ENCODE measurements at places on chromosomes 7 and 10.
A peak's percentile ranks its signal among the peaks of the same experiment; 100 is the strongest.

- DNase-seq, result no peak
Observed at GRCh38 chr7:71912476-71912875, 499.7 kb downstream of the CALN1 start.

DNA sequence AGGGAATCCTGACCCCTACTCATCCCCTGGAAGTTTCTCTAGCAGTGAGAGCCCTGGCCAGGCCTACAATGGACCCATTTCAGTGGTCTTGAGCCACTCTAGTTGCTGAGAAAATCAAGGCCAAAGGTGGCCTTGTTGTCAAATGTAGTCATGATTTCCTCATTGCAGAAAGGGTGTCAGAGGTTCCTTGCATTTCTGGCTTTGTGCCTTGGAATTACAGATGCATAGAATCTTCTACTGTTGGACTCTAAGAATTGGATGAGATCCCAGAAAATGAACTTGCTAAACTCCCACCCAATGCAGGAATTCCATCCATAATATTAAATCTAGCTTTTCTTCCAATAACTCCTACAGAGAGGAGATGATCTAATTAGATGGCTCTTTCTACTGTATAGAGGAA is 12.2 kb downstream of the CPA2 start:
- no peak for DNase-seq

GRCh38 chr10:124049484-124049883 is 43.9 kb downstream of the CHST15 start:
- no peak for DNase-seq

GRCh38 chr10:86931872-86932271 is 25.5 kb downstream of the MMRN2 start:
- DNase-seq, result no peak

DNA sequence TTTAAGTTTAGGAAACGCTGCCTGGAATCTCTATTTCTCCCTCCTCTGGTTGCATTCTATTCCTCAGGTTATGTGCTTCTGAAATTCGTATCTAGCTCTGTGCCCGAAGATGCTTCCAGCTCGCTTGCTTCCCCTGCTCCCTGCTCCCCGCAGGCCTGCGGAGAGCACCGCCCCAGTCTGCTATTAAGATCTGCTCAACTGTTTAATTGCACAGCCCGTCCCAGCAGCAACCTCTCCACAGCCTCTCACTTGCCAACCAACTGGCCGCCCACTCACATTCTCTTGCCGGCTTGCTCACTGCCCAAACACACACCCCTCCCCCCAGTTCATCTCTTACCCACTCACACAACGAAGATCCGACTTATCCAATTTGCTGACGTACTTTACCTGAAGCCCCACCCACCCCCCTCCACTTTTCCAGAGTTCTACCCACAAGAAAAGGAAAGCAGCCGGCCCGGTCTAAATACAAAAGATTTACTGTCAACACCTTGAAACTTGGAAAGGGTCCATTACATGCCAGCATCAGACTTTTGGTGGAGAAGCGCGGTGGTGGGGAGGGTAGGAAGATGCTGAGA is 167.3 kb upstream of the KLF14 start:
- DNase-seq, result no peak

GRCh38 chr10:90859321-90859751 is 1.5 kb upstream of the HTR7 start:
- no peak for DNase-seq

DNA sequence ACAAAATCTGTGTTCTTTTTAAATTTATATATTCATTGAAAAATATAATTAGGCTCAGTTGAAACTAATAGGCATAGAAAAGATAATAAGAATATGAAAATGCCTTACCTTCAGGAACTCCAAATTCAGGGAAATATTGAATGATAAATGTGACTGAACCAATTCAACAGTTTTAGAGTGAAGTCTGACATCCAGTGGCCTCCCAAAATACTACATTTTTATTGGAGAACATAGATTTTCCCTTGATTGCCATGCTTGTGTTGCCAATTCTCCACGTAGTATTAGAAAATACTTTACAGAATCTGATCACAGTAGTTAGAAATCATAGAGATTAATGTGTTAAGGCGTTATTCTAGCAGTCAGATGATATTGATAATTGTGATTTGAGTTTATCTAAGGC is 1246.7 kb downstream of the GATA3 start:
- no peak for DNase-seq

DNA sequence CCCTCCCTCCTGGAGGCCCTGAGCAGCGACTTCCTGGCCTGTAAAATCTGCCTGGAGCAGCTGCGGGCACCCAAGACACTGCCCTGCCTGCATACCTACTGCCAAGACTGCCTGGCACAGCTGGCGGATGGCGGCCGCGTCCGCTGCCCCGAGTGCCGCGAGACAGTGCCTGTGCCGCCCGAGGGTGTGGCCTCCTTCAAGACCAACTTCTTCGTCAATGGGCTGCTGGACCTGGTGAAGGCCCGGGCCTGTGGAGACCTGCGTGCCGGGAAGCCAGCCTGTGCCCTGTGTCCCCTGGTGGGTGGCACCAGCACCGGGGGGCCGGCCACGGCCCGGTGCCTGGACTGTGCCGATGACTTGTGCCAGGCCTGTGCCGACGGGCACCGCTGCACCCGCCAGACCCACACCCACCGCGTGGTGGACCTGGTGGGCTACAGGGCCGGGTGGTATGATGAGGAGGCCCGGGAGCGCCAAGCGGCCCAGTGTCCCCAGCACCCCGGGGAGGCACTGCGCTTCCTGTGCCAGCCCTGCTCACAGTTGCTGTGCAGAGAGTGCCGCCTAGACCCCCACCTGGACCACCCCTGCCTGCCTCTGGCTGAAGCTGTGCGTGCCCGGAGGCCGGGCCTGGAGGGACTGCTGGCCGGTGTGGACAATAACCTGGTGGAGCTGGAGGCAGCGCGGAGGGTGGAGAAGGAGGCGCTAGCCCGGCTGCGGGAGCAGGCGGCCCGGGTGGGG is 2.2 kb downstream of the TRIM56 start:
- no peak for DNase-seq

GRCh38 chr10:73781879-73782748 is at the start of gene CHCHD1:
TSS of gene CHCHD1 (plus strand) at chr10:73782048. CDS start at chr10:73782076, 28 bp downstream.
- DNase-seq, result peak; percentile 83

- DNase-seq, result no peak
Observed at GRCh38 chr7:73683788-73684693, 644 bp downstream of the BUD23 start.

DNA sequence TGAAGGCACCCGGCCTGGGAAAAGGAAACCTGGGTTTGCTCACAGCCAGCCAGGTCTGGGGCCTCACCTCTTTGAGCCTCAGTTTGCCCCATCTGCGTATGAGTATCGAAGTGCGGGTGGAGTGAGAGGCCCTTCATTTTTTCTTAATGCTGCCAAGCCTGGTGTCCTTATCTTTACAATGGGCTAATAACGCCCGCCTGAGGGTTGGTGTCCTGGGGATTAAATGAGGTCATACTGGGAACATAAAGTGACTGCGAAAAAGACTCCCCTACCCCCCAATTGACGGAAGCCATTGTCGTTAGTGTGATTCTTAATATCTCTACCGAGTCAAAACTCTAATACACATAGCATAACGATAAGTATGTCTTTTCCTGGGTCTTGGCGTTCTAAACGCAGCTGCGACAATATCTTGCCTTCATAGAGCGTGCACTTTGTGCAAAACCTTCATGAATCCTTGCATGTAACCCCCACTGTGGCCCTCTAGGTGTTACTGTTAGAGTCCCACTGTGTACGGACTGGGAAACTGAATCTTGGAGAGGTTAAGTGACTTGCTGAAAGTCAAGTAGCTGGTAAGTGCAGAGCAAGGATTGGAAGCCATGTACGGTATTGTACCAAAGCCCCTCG is 11.4 kb upstream of the GRB10 start:
- DNase-seq, result no peak

DNA sequence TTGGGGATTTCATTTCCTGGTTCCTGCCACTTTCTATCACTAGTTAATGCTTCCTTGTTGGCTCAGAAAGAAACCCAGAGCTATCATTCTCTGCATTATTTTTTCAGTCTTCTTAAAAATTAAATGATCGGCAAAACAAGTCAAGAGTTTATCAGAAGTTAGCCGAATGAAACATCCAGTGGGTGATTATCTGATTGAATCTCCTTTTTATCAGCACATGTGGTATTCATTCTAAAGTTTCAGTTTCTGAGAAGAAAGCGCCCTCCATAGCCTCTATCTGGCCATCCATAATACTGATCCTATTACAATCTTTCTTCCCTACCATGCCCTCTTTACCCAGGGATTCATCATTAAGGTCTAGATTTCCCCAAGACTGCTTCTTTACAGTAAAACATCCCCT is 71.8 kb downstream of the OSBPL3 start:
- DNase-seq, result no peak

GRCh38 chr10:36147529-36147928 is 505.4 kb upstream of the FZD8 start:
- no peak for DNase-seq

- no peak for DNase-seq
Observed at GRCh38 chr7:158997471-158997870, 141.1 kb downstream of the DYNC2I1 start.

- no peak for DNase-seq
Observed at GRCh38 chr7:126529833-126530232, 722.9 kb downstream of the GRM8 start.

DNA sequence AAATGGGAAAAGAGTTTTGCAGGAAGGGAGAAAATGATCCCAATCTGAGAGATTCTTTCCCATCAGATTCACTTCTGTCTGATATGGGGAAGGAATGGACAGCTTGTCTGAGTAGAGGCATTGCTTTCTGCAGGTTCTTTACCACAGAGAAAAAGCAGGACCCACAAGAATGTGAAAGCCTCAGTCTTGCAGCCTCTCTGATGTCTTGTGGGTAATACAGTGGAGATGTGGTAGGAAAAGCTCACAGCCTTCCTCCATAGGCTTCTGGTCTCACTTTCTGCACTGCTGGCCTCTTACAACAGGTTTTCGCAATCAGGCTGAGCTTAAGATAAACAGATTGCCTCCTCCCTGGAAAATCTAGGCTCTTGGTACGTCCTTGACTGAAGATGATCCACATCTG is 551 bp downstream of the IFIT1 start:
- DNase-seq, result no peak

DNA sequence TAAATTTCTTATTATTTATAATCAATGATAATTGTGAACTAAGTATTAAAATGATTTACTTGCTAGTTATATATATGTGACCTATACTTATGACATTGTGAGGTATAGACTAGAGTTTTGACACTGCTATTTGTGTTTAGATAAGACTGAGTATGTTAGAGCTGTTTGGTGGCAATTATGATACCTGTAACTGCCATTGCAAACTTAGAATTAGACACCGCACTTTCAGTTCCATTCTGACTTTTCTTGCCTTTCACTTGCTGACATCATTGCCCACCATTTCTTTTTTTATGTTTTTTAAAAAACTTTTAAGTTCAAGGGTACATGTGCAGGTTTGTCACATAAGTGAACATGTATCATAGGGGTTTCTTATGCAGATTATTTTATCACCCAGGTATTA is 214.5 kb downstream of the MBL2 start:
- DNase-seq, result no peak

DNA sequence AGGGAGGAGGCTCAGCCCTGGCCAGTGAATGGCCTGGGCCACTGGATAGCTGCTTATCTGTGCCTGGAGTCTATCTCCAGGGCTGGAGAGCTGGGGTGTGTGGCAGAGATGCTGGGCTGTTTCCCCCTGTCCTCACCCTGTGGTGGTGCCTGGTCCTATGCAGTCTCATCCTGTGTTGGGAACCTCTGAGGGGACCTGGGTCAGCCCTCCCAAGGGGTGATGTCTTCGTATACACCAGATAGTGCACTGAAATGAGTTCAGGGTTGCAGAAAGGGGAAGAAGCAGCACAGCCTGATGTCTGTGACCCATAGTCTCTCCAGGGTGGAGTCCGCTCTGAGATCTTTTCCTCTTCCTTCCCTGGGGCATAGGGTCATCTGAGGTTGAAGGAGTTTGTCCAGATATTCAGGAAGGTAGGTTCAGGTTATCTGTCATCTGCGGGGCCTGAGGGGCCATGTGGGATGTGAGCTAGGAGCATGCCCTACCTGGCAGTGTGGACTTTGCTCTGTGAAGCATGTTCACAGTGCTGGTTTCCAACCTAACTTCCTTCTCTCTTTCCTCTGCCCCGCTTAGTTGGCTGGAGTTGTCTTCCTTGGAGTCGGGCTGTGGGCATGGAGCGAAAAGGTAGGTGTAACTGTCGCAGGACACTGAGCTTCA is 33.4 kb upstream of the SH2D4B start:
- DNase-seq, result no peak

- no peak for DNase-seq
Observed at GRCh38 chr10:109945473-109946177, 22.3 kb upstream of the XPNPEP1 start.

DNA sequence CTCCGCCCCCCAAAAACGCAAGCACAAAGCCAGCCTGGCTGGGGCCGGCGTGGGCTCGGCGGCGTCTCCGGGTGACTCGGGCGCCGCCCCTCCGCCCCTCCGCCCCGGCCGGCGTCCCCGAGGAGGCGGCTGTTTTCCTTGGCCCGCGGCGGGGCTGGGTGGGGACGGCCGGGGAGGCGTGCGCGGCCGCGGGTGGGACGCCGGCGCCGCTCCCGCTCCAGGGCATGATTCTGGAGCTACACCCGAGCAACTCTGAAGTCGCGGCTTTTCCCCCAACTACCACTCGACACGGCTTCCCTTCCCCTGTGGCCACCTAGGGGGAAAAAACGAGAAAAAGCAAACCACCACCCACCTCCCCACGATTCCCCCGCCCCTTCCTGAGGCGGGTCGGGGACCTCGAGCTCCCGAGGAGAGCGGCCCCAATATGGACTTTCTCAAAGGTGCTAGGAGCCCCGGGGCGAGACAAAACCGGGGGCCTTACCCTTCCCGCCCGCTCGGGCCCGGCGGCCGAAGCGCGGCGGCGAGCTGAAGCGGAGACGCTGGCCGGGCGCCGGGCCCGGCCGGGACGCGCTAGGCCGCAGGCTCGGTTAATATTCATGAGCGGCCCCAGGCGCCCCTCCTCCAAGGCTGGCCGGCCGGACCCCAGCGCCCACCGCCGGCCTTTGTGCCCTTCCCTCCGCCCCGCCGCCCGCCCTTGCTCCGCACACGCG is 856 bp downstream of the ARHGAP21 start:
- DNase-seq, result peak; percentile 21

- DNase-seq, result no peak
Observed at GRCh38 chr10:20616918-20617810, 279.9 kb downstream of the NEBL start.
